ENCODE measurements at places on chromosomes 2 and 18.

GRCh38 chr2:69570474-69570873 lies 73.1 kb downstream of the AAK1 start:
- DNase-seq = peak; percentile 55

GRCh38 chr2:240457223-240458043 lies 22.0 kb downstream of the GPC1 start:
- DNase-seq = no peak

GRCh38 chr2:57181315-57182038 lies 865.1 kb upstream of the VRK2 start:
- DNase-seq = peak; percentile 16

GRCh38 chr2:77479895-77480294 lies 42.3 kb downstream of the LRRTM4 start:
- no peak for DNase-seq

DNA sequence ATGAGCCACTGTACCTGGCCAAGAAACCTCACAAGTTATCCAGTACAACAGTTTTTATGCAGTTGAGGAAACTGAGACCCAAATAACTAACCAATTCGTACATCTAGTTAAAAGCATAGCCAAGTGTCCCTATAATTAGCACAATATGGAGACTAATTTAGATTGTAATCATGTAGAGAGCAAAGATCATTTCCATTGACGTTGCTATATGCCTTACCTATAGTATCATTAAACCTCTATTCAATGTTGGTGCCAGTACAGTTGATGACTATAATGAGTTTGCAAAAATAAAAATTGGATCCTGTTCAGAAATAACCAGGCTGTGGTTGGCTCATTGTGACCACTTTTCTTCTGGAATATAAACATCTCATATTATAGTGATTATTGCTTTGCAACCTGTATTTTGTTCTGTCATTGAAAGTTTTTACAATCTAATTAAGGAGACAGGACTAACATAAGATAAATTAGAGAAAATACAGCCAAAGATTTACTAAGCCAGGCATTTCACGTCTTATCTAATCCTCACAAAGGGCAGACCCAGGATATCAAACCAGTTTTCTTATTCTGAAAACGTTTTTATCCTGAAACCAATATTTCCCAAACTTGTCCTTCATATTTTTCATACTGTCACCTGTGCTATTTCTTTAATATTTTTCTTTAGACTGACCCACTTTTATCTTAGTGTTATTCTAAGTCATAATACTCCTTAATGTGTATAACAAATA lies 130.0 kb upstream of the STON1 start:
- DNase-seq = no peak

- no peak for DNase-seq
These were observed 136.8 kb upstream of the EPHA4 start for GRCh38 chr2:221708902-221709301.

DNA sequence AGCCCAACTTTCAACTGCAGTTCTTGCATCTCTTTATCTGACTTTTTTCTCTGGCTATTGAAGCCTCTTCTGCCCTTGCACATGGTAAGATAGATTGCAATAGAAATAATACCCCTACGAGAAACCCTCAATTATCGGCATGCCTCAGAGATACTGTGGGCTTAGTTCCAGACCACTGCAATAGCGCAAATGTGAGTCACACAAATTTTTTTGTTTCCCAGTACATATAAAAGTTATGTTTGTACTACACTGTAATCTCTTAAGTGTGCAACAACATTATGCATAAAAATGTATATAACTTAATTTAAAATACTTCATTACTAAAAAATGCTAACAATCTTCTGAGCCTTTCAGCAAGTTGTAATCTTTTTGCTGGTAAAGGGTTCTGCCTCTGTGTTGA lies 124.7 kb downstream of the PDE1A start:
- DNase-seq = peak; percentile 43

- no peak for DNase-seq
These were observed 590 bp downstream of the IFIH1 start for GRCh38 chr2:162317861-162318327.

GRCh38 chr2:45458909-45459563 lies 152.0 kb downstream of the SRBD1 start:
- DNase-seq = peak; percentile 85

DNA sequence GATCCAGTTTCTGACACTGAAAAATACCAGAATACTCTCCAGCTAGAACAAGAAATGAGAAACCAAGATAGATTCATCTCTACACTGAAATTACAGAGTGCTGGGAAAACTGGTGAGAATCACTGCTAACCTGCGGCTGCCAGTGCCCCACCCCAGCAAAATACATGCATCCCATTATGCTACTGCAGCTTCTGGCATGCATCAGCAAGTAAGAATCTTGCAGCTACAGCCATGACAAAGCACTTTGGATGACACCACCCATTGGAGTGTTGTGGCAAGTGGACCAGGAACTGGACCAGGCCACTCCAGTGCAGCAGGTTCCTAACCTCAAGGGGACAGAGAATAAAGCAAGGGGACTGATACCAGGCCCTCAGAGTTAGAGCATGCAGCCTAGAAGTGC lies 378.8 kb upstream of the ETAA1 start:
- no peak for DNase-seq

- DNase-seq = no peak
These were observed 29.9 kb upstream of the STAT4 start for GRCh38 chr2:191180713-191181112.

DNA sequence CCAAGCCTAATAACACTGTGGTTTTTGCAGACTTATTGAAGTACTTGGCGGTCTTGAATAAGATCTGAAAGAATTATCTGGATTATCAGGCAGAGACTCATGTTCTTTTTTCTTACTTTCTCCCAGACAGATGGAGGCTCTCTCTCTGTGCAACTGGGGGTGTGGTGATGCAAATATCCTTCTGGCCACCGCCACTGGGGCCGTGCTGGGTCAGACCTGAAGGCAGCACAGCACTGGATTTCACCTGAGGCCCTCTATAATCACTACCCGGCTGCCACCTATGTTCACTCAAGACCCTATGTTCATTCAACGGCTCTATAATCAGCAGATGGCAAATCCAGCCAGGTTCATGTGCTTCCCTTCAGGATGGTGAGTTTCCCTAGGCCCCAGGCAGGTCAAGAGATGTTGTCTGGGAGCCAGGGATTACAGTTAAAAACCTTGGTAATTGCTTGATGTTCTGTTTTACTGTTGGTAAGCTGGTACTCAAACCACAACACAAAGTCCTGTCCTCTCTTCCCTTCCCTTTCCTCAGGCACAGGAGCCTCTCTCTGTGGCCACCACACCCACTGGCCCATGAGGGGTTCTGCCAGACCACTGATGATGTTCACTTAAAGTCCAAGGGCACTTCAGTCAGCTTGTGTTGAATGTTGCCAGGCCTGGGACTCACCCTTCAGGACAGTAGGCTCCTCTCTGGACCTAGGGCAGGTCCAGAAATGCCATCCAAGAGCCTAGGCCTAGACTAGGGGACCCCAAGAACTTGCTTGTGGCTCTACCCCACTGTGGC lies 205.3 kb upstream of the GCFC2 start:
- no peak for DNase-seq

DNA sequence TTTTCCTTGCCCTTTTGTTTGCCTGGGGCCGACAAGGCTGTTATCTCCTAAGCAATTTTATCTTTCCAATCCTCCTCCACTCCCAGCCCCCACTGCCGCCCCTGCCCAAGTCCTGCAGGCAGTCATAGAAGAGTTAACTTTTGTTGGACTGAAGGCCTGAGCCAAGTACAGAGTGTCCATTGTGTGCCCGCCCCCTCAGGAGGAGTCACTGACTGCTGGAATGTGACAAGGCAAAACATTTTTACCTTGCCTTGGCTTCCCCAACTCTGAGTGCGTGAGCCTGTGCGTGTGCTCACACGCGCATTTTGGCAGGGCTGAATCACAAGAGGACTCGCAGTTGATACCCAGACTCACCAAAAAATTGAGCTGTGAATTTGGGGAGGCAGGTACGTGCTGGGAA lies 16.2 kb downstream of the SETBP1 start:
- DNase-seq = no peak

DNA sequence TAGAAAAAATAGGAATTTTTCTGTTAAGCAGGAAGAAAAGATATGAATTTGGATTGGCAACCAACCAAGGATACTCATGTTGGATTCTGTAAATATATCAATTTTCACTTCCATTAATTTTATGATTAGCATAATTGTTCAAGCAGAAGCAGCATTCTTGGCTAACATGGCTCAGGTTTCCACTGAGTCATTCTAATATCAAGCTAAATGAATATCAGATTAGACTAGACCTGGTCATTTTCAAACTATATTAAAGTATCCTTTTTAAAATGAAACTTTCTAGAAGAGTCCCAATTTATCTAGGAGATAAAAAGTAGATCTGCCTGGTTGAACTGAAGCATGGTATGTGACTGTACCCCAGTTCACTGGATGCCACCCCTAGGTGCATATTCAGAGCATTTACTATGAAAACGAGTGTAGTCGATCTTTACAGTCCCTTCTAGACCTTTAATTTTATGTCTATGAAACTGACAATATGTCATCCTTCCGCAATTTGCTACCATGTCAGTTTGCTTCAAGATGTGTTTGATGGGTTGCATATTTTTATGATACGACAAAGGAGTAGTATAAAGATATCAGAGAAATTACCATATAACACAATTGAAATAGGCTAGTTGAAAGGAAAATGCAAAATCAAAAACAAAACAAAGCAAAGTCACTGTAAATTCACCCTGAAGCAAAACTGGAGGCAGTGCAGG lies 704.9 kb downstream of the ERBB4 start:
- DNase-seq = no peak

GRCh38 chr2:36411962-36412444 lies 56.4 kb downstream of the CRIM1 start:
- DNase-seq = peak; percentile 92

DNA sequence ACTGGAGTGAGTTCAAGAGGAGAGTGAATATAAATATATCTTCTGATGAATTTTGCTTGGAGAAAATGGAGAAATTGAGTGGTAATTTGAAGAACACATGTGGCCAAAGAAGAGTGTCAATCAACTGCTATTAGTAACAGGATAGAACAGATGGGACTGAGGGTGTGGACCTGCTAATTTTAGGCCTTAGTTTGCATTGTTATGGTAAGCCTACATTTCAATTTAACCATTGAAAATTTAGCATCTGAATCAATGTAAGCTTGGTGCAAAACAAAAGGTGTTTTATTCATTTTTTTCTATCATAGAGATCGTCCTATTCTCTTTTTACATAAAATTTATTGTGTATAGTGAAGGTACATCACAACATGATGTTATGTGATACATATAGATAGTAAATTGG lies 42.1 kb upstream of the CDH19 start:
- no peak for DNase-seq

DNA sequence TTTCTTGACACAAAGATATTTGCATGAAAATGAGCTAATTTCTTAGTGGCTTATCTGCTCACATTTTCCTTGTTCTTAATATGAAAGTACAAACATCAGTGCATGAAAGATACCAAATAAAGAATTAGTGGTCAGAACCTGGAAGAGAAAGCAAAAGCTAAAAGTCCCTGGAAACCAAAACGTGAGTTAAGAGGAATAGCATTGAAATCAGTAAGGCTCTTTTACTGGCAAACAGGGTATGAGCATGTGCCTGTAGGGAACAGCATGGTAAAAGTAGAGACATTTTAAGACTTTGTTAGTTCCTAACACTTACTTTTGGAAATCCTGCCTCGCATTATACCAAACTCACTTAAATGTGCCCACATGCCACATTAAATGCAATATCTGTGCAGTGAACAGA lies 31.9 kb upstream of the CWC22 start:
- no peak for DNase-seq

DNA sequence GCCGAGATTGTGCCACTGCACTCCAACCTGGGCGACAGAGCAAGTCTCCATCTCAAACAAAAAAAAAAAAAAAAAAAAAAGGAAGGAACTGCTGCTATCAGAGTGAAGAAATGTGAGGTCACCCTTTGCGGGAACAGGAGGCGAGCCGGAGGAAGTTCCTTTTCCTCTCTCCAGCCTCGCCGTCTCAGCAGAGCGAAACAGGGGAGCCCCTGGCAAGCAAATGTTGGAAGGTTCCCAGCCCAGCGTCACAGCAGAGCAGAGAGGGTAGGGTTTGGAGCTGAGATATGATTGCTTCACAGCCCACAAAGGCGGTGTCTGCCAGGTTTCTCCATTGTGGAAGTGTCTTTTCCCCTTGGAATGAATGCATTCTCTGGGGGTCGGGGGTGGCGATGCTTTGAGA lies 28.5 kb downstream of the SLC20A1 start:
- no peak for DNase-seq

GRCh38 chr2:54088191-54088634 lies 27.2 kb upstream of the ACYP2 start:
- no peak for DNase-seq

- DNase-seq = peak; percentile 45
These were observed 99.8 kb downstream of the SEPTIN10 start for GRCh38 chr2:109513749-109514588.

DNA sequence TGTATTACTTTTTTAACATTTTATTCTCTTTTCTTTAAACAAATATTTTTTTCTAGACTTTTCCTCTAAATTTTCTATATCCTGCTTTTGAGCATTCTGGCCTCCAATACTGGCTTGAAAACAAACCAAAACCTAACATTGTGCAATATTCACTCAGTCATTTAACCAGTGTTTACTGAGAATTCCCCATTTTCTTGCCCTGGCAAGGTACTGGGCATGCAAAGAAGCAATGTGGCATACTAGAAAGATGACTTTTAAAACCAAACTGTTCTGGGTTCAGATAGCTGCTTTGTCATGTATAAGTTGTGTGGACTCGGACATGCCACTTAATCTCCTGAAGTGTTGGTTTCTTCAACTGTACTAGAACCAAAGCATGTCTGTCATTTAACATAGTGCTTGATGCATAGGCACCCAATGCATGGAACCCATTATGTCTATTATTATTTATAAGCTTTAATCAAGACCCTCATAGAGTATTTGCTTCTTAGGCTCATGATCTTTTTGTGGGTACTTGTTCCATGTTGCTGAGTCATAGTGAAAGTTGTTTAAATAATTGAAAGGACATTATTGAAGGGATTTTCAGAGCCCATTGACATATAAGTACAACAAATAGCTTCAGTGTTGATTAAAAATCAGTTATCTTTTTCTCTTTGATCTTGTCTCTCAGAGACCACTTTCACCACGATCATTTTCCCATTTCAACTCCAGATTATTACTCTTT lies 185.4 kb upstream of the OSR1 start:
- no peak for DNase-seq

DNA sequence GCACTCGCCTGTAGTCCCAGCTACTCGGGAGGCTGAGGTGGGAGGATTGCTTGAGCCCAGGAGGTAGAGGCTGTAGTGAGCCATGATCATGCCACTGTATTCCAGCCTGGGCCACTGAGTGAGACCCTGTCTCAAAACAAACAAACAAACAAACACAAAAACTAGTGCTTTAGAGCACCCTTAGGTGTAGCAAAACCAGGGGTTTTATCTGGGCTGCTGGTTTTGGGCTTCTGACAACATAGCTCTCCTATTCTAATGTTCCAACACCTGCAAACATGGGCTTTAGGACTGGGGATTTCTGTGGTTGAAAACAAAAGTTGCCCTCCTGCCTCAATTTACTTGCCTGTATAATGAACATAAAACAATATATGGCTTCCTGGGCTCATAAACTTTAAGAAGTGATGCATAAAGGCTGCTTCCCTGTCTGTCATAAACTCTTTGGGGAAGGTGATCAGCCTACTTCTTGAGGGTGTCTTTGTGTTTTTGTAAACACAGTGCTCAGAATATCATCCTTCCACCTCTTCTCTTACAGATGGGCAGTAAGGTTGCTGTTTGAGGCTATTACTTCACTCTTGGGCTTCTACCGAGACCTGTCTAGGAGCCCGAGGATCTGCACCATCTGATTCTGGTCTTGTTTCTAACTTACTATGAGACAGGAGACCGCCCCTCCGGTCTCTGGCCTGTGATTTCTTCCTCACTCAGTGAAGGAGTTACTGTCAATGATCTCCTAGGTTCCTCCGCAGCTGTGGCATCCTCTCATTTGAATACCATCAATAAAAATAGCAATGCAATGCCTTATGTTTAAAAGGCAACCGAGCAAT lies 246.5 kb downstream of the MYCN start:
- DNase-seq = no peak

Data from kidney glomerular epithelial cell (primary cell).